Stromal cell of bone marrow (primary cell): ENCODE measurements at places on chromosomes 7 and 10.

DNA sequence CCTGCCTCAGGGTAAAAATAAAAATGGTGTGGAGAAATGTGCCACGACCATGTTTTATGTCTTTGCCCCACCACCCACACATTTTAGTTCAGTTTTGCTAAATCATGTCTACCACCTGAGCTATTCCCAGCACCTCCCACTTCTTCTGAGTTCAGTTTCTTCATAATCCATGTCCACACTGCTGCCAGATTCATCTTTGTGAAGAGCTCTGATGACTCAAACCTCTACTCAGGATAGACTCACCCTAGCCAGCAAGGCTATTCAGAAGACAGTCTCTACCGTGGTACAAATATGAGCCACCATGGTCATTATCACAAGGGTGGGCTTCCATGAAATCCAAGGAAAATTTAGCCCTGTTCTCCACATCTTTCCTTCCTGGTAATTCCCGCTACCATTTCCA, 231.1 kb upstream of the PRKCQ start:
- no peak for DNase-seq

DNA sequence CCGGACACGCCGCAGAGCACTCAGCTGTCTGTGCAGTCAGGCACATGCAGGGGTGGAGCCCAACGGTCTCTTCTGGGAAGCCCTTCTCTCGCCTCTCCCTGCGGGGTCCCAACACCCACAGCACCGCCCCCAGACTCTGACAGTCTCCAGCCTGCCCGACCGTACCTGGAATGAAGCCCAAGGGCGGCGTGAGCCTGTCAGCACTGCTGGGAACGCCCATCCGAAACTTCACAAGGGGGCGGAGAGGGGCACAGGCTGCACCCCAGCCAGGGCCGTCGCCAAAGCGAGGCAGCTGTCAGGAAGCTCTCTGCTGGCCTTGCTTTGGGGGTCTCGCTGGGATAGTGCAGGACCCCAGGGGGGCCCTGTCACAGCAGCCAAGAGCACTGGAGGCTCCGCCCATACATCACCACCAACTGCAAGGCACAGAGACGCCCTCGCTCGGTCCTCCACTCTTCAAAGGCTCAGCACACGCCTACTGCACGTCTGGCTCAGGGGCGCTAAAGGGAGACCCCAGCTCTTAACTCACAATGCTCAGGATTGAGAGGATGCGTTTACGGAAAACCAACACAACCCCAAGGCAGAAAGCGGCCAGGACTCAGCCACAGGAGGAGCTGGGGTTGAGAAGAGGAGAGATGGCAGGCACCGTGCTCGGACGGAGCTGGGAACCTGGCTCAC, 30.9 kb downstream of the MAD1L1 start:
- no peak for DNase-seq

DNA sequence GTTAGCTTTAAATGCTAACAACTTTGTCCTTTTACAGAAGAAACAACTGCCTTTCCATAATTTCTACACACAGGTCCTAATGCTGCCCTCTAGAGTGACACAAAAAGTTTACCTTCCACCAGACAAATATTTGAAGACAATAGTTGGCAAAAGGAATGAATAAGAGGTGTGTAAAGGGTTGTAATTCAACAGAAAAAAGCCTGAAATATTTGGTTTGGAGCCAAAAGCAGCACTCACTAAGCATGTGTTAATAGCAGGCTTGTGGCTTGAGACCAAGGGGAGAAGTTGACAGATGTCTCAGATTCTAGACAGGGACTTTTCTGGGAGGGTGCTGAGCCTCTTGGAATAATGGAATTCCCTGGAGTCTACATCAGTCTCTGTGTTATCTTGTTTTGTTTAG, 156.2 kb upstream of the GALNT17 start:
- no peak for DNase-seq

- no peak for DNase-seq
Observed at GRCh38 chr10:101550965-101551364, 37.1 kb downstream of the POLL start.

- no peak for DNase-seq
Observed at GRCh38 chr7:110831419-110831818, 259.5 kb upstream of the LRRN3 start.

- DNase-seq: no peak
Observed at GRCh38 chr10:76133597-76134255, 702.3 kb downstream of the LRMDA start.

- no peak for DNase-seq
Observed at GRCh38 chr10:124842721-124843120, 41.1 kb downstream of the ABRAXAS2 start.
